ENCODE measurements at places on chromosomes 5 and 9.

DNA sequence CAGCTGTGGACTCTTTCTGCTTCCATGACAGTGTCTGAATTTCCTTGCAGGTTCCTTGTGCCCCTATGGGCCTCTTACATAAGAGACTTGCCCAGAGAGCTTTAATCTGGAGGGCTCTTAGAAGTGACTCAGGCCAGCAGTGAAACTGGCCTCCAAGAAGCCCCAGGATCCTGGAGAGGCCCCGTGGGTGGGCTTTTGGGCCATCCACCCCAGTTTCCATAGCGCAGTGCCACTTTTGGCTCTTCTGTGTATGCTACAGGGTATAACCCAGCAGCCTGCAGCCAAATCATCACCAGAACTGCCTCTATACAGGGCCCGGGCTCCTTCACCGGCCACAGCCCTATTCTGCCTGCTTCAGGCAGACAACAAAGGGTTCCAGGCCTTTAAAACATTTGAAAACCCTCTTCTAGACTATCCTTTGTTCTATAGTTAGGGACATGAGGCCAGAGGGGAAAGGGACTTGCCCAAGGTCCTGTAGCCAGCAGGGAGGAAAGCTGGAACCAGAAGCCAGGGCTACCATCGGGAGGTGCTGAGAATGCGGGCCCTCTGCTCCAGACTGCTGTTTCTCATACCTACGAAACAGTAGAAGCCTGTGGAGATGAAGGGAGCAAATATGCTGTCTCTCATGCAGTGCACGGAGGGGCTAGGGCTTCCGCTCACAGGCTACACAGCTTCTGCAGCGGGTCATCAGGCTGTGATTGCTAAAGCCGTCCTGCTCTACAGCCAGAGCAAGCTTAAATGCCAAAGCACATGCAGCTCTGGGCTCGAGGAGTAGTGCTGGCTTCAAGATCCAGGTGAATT is 18.0 kb downstream of the SH3PXD2B start:
- no peak for DNase-seq

- no peak for DNase-seq
Measured at GRCh38 chr5:10520706-10521105, 43.2 kb upstream of the ANKRD33B start.

GRCh38 chr5:147387109-147387508 is 122.8 kb downstream of the DPYSL3 start:
- no peak for DNase-seq

DNA sequence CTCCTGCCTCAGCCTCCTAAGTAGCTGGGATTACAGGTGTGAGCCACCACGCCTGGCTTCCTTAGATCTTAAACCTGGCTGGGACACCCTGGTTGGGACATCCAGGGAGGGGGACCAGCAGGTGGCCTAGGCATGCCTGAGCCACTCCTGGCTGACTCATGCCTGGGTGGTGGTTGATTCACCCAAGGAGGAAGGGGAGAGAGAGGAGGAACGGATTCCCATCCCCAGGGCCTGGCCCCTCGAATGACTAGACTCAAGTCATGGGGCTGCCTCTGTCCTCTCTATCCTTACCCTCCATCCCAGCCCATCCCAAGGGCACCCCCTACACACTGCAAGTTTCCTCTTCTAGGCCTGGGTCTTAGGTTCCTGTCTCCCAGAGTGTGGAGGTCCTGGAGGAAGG is 12.7 kb downstream of the EEIG1 start:
- DNase-seq: no peak

GRCh38 chr5:96096724-96097123 is 135.1 kb upstream of the ELL2 start:
- DNase-seq: no peak

- no peak for DNase-seq
Measured at GRCh38 chr9:125841444-125841843, 94.3 kb downstream of the PBX3 start.

GRCh38 chr9:68515326-68516017 is 25.2 kb downstream of the TMEM252 start:
- no peak for DNase-seq

GRCh38 chr5:177447611-177448243 is 1.1 kb downstream of the PRR7 start:
- DNase-seq: no peak

DNA sequence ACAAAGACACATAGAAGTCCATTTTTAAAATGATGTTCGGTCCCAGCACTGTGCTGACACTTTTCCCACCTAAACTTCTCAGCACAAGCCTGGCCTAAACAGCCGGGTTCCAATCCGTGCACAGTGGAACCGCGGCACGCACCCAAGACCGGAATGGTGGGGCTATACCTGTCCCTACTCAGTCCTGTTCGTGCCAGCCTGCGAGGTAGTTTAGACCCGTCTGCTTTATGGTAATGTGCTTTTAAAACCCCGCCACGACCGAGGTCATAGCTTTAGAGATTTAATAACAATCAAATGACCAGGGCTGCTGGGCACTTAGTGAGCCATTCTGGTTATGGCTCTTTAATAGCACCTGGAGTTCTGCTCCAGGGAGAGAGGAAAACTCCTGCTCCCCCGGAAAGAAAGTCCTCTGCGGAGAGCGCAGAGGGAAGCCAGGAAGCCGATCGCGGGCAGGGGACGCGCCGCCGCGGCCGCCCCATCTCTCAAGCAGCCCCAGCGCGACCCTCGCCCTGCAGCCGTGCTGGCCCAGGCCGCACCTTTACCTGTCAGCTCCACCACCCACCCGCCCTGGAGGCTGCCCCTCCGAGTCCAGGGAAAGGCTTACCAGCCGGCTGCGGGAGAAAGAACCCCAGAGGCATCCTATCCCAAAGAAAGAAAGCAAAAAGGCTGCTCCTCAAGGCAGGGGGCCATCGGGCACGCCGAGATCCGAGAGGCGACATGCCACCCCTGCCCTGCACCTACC is 511 bp downstream of the ARL15 start:
- DNase-seq: no peak

DNA sequence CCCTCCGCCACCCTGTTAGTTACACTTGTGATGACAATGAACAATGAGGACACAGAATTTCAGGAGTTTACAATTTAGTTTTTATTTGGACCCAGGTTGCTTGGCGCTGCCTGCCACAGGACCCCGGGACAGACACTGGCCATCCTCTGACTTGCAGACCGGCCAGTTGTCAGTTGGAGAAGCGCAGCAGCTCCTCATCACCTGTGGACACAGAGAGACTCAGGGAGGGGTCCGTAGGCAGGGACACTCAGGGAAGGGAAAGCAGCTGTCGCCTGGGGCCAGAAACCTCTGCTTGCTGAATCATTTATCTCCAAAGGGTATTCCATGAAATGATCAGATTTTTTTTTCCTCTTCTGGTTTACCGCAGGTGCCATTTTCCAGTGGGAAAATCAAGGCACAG is 18.0 kb downstream of the AMBP start:
- no peak for DNase-seq

GRCh38 chr5:41503310-41503709 is 7.1 kb downstream of the PLCXD3 start:
- DNase-seq: no peak

GRCh38 chr5:91182763-91183162 is 200.4 kb downstream of the ARRDC3 start:
- no peak for DNase-seq

DNA sequence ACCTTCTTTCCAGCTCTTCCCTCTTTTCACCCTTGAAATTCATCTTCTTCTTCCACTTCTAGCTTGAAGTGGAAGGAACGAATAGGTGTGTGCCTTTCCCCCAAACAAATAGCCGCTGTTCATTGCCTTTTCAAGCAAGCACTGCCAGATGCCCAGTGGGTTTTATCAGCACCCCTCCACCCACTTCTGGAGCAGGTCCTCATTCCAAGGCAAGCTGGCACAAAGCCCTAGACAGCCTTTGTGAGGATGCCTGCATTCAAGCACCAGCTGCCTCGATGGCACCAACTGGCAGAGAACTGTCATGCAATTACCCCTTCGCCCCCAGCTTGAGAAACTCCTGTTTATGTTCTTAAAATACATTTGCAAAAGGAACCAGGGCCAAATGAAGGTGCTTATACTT is 36.5 kb downstream of the SERINC5 start:
- no peak for DNase-seq

GRCh38 chr5:157454273-157454672 is 5.7 kb upstream of the NIPAL4 start:
- DNase-seq: no peak

DNA sequence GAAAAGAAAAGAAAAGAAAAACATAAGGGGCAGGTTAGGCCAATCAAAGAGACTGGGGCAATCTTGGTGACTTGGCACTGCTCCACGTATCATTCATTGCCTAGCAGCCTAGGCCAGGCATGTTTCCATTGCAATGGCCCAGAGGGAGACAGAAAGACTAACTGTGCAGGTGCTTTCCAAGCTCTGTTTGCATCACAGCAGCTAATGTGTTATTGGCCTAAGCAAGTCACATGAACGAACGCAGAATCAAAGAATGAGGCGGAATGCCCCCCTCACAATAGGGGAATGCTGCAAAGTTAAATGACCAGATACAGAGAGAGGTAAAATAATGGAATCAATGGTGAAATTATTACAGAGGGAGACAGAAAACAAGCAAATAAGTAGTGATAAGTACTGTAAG is 11.1 kb upstream of the VPS13A start:
- DNase-seq: no peak

Data from T-cell (primary cell).